CD4-positive, alpha-beta T cell treated with Interleukin-4 for 1 hour (primary cell): ENCODE measurements at places on chromosomes 4 and X.
A peak's percentile ranks its signal among the peaks of the same experiment; 100 is the strongest.

GRCh38 chr4:148054275-148054674 is 322.4 kb downstream of the ARHGAP10 start:
- DNase-seq, result peak; percentile 43

DNA sequence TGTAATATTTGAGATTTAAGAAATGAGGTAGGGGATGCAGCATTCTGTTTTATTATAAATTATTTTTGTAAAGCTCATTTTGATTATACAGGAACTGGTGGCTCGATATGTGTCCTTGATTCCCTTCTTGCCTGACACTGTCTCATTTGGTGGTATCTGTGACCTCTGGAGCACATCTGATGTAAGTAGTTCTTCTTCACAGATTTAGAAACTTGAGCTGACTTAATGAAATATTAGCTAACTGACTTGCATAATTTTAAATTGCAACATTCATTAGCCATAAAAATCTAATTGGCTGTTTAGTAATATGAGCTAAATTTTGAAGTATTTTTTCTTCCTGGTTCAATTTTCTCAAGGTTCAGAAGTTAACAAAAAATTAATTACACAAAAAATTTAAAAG is 69.1 kb downstream of the FBXL5 start:
- no peak for DNase-seq

DNA sequence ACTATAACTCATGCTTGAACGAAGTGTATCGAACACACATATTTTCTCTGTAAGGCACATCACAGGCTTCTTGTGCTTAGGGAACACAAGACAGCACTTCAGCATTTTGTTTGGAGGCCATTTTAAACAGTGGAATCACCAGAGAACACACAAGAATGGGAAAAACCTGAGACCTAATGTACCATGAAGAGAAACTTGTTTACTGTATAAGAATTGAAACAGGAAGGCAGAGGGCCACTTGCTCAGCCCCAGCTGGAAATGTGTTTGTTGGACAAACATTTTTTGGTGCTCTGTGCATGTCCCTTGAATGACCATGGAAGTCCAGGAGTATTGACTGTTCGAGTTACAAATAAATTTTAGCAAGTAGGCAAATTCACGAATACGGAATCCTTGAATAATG is 47.5 kb downstream of the RAPGEF2 start:
- DNase-seq, result no peak

- DNase-seq, result peak; percentile 5
Observed at GRCh38 chr4:74932832-74933561, at the start of gene PARM1. Gene PARM1 (plus strand): TSS chr4:74933116. CDS start chr4:74933328, 212 bp downstream.

- no peak for DNase-seq
Observed at GRCh38 chr4:66972087-66972486, 573.2 kb downstream of the CENPC start.

- no peak for DNase-seq
Observed at GRCh38 chrX:40415675-40416074, 165.1 kb upstream of the ATP6AP2 start.

DNA sequence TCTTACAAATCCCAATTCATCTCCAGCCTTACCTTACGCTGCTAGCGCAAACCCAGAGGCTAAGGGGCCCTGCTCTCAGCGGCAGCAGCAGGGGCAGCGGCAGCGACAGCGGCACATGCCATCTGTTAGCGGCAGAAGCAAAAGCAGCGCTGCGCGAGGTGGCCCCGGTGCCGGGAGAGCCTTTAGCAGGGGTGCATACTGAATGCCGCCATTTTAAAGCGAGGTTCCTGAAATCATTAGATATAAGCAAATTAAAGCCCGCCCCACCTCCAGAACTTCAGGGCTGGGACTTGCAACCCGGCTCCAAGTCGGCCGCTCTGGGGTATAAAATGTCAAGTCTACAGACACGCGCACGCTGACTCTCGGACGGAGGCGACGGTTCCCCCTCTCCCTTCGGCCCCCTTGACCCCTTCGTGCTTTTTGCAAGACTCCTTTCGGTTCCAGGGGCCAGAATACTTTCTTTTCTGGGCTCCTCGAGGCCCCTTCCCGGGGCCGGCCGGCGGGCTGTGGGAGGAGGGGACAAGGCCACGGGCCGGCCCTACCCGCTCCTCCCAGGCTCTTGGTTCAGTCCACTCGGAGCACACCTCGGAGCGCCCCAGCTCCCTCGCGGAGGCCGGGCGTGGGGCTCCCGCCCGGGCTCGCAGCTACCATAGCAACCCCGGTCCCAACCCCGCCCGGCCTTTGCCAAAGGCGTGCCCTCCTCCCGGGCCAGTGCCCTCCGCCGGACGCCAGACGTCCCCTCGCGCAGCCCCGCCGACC is at the start of gene MBNL3:
Gene MBNL3, minus strand, starts transcription at position 220 of the 759 bp plus-strand sequence. CDS start 49,427 bp downstream, outside the sequence.
- peak; percentile 72 for DNase-seq

DNA sequence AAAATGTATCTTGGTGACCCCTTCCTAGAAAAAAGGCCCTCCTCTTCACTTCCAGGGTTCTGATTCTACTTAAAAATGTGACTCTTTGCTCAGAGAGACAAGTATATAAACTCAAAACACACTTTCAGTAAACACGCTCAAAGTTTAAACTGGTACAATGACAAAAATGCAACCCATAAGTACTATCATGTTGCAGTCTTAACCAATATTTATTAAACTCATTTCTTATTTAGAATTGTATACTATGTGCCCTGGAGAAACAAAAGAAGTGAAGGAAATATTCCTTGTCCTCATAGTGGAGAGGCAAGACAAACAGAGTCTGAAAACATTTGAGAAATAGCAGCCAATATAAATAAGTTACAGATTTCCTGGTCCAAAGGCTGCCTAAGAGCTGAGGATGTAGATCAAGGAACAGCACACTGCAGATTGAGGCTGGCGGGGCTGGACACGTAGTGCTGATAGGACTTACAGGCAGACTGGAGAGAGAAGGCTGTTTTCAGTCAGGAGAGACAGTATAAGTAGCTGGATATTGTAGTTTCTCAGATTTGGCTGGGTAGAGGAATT is 39.1 kb upstream of the ANXA3 start:
- no peak for DNase-seq

DNA sequence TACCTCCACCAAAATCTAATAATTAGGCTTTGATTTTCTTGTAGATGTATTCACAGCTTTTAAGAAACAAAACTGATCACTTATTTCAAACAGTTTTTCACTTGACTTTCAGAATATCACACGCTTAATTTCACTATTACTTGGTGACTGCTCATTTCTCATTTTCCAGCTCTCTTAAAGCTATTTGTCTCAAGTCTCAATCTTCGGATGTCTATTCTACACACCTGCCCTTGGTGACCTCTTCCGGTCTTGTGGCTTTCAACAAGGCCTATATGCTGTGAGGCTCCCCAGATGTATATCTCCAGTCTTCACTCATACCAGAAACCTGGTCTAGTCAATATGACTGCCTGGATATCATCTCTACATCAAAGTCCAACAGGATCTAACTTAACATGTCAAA is 34.9 kb upstream of the ANXA10 start:
- no peak for DNase-seq

DNA sequence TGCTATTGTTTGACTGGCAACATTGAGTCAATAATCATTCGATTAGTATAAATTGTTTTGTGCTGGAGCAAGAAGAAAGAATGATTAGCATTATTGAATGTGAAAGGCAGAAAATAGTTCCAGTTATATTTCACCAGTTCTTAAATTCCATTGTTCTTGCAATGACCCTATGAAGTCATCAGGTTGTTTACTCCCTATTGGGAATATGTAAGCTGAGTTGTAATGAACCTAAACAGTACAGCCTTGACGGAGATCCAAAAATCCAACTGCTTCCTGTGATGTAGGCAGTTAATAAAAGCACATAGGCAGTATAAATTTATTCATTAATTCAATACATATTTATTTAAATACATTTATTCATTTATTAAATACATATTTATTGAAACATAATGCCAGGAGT is 947.5 kb downstream of the PCDH7 start:
- no peak for DNase-seq
